Pancreas (tissue), 10 donors: ENCODE measurements at places on chromosomes 7 and 10. TPM values are rescaled to one million over a fixed set of nuclear protein-coding genes. Genes with fewer than 3 reads are reported as not detected.

DNA sequence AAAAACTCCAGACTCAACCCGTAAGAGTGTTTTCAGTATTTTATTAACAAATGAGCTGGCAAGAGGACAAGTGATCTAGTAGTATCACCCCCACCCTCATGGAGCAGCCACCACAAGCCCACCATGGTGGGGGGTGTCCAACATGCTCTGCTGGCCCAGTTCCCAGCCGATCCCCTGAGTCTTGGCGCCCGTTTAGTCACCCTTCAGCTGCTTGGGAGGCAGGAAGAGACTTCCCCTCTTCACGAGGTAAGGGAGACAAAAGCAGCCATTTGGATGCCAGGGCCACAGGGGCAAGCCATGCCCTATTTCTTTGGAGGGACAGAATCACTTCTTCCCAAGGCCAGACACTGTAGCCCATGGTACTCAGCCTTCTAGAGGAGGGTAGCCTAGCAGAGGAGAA is 54.1 kb downstream of the NOD1 start:
- no peak for DNase-seq
- H3K4me3 ChIP-seq = no peak overlapping the region
- H3K27me3 ChIP-seq = no peaks in the 10 kb centered on the region

DNA sequence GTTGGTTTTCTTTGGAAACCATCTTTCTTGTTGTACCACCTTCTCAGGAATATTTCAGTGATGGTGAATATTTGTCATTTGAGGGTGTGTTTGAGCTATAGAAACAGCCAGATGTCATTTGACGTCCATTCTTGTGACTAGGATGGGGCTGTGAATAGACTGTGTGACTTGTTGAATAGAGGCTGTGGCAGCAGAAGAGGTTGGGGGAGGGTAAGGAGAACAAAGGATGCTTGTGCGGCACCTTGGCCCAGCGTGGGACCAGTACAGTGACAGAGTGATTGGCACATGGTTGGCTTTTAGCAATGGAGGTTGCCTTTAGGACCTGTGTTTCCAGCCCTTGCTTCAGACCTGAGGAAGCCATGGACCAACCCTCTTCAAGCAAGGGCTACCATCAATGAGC is 11.3 kb downstream of the DMBT1 start:
- no peak overlapping the region for H3K4me3 ChIP-seq
- no peak for DNase-seq
- H3K4me1 ChIP-seq = no peaks in the 10 kb centered on the region
- H3K27me3 ChIP-seq = no peaks in the 10 kb centered on the region
- H3K36me3 ChIP-seq = no peaks in the 10 kb centered on the region
- no peak overlapping the region for H3K27ac ChIP-seq

DNA sequence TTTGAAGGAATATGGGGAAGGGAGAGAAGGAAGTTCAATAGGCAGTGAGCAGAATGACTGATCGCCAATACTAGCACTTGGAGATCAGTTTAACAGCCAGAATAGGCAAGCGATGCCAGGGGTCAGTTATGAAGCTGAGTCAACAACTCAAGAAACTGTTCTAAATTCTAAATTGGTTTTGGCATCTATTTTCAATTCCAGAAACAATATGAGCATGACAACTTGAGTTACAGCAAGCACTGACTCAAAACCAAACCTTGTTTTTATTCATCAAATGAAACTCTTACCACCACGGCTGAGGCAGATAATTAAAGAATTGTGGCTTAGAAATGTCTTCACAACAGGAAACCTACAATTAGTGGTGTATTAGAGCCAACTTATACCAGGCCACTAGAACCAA is 180.5 kb upstream of the ASAH2 start:
- no peak overlapping the region for H3K27ac ChIP-seq
- H3K4me1 ChIP-seq = no peaks in the 10 kb centered on the region
- no peaks in the 10 kb centered on the region for H3K36me3 ChIP-seq
- DNase-seq = no peak
- H3K27me3 ChIP-seq = no peaks in the 10 kb centered on the region

- H3K4me1 ChIP-seq = peaks cover 6% of the 10 kb centered on the region
- no peak for DNase-seq
- H3K27ac ChIP-seq = no peak overlapping the region
- no peaks in the 10 kb centered on the region for H3K36me3 ChIP-seq
- H3K4me3 ChIP-seq = no peak overlapping the region
- no peaks in the 10 kb centered on the region for H3K27me3 ChIP-seq
Observed at GRCh38 chr10:75639736-75640135, 208.3 kb downstream of the LRMDA start.

DNA sequence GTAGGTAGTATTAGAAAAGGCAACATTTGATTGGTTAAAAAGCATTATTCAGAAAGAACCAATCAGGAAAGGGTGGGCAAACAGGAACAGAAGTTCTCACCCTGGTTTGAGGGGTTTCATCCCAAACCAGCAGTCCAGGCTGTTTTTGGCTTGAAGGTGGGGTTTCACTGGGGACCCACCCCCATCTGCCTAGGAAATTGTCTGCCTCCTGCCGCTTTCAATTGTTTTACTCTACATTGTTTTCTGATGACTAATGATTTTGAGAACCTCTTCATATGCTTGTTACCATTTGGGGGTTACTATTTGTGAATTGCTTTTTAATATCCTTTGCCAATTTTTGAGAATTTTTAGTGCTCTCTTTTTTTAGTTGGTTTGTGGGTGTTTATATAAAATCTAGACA is 3.3 kb upstream of the PCBD1 start:
- no peaks in the 10 kb centered on the region for H3K36me3 ChIP-seq
- no peak overlapping the region for H3K27ac ChIP-seq
- peaks cover 14% of the 10 kb centered on the region for H3K4me1 ChIP-seq

- H3K4me3 ChIP-seq = no peak overlapping the region
- no peaks in the 10 kb centered on the region for H3K4me1 ChIP-seq
- H3K36me3 ChIP-seq = no peaks in the 10 kb centered on the region
- no peaks in the 10 kb centered on the region for H3K27me3 ChIP-seq
Observed at GRCh38 chr7:157795199-157795598, 458.4 kb downstream of the DNAJB6 start.

The BLNK gene
- 12.6 TPM for total RNA-seq

DNA sequence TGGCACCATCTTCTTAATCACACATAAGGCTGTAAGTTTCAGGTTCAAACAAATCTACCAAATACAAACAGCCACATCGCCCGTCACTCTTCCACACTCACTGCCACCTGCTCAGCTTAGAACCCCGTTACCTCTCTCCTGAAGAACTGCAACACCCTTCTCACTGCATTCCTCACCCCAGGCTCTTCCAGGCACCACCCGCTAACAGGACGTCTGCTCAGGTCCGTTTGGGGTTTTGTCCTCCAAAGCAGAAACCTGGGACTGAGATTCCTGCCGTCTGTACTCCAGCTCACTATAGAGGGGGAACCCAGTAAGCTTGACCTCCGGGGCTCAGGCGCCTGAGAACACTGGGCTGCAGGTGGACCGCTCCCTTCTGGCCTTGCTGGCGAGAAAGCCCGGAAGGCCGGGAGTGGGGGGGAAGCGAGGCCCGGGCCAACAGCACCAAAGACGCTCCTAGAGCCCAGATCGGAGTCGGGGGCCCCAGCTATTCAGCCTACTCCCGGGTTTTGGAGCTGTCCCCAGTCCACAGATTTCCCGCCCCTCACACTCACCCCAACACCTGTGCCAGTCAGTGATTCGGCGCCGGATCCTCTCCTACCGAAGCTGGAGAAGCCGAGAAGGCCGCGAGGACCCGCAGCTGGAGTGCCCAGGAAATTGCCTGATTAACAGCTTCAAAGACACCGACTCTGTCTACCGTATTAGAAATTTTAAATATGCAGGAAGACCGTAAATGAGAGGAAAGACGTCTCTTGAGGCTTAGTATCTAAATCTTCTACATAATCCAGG is at the start of gene AP3M1:
Gene AP3M1 (minus strand): TSS at position 625 of the 786 bp plus-strand sequence. CDS start 12,449 bp downstream, outside the sequence.
- H3K36me3 ChIP-seq = no peaks in the 10 kb centered on the region
- no peaks in the 10 kb centered on the region for H3K27me3 ChIP-seq
- H3K4me1 ChIP-seq = peaks cover 19% of the 10 kb centered on the region

GRCh38 chr7:75920431-75921161 is 5.6 kb downstream of the POR start:
- H3K27me3 ChIP-seq = no peaks in the 10 kb centered on the region
- no peaks in the 10 kb centered on the region for H3K4me1 ChIP-seq
- DNase-seq = no peak
- no peak overlapping the region for H3K4me3 ChIP-seq

DNA sequence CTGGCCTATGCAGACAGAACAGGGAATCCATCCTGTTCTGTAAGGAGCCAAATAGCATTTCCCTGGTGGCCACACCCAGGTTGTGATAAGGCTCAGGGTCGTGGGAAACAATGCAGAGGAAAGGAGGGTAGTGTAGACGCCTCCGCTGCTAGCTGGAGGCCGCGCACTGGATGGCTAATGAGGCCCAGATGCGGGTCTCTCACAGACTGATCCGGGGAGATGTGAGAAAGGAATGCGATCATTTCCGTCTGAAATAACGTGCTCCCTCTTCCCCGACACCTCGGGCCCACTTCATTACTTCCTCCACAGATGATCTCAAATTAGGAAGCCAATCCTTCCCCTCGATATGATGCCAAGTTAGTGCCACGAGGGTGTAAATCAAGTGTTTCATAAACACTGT is 203.3 kb downstream of the TAX1BP1 start:
- H3K4me3 ChIP-seq = no peak overlapping the region
- no peak for DNase-seq
- H3K4me1 ChIP-seq = no peaks in the 10 kb centered on the region
- H3K36me3 ChIP-seq = no peaks in the 10 kb centered on the region
- no peaks in the 10 kb centered on the region for H3K27me3 ChIP-seq

- no peaks in the 10 kb centered on the region for H3K27me3 ChIP-seq
- H3K4me3 ChIP-seq = no peak overlapping the region
- no peak for DNase-seq
- H3K36me3 ChIP-seq = peaks cover 7% of the 10 kb centered on the region
- H3K4me1 ChIP-seq = no peaks in the 10 kb centered on the region
Observed at GRCh38 chr10:69382382-69383117, 34.2 kb downstream of the TACR2 start.

DNA sequence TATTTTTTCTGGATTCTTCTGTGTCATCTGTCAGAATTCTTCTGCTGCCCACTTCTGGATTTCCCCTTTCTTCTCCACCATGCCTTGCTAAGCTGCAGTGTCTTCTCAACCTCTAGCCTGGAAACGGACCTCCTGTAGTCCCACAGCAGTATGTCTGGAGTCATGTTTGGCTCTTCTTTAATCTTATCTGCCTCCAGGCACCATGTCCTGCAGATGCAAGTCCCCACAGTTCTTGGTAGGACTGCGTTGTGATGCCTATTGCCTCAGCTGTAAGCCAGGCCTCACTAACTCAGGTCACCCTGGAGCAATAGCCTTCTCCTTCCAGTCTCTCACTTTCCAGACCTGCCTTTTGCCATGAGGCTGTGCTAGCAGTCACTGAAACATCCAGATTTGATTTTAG is 268.3 kb downstream of the POM121L12 start:
- no peak for DNase-seq
- no peaks in the 10 kb centered on the region for H3K4me1 ChIP-seq
- no peaks in the 10 kb centered on the region for H3K27me3 ChIP-seq
- H3K4me3 ChIP-seq = no peak overlapping the region
- H3K36me3 ChIP-seq = no peaks in the 10 kb centered on the region
- no peak overlapping the region for H3K27ac ChIP-seq

DNA sequence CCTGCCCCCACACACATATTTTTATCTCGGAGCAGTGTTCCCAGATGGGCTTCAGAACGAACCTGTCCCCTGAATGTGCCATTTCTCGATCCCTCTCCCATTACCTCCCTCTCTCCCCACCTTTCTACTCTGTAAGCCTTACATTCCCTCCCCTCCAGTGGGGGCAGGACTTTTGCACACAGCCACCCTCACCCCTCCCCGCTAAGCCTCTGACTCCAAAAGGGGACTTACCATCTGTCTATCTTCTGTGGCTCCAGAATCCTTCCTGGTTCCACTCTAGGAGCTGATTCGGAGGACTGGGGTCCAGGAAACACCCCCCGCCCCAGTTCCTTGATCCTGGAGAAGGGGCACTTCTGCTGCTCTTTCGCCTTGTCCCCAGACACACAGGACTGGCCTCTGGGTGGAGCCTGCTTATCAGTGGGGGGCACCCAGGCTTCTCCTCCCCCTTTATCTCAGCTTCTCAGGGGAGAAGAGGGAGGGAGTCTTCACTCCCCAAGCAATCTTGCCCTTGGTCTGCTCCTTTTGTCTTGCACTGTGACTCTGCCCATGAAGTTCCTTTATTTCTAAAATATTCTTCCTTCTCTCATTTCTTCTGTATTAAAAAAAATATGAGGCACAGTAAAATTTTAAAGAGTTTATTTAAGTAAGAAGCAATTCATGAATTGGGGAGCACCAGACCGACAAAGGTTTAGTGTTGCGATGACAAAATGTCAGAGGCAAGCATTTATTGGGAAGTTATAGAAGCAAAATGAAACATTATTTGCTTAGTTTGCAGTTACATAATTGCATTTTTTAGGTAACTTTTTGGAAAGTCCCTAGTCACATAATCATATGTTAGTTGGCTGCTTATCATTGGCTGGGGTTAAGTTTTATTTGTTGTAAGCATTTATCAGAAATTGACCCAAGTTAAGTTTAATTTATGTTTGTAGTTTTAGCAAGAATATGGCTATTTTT is at the start of gene KEL:
Gene KEL (minus strand): TSS at position 391 of the 954 bp plus-strand sequence. CDS start 157 bp downstream, at position 234.
- no peak for DNase-seq
- H3K27me3 ChIP-seq = no peaks in the 10 kb centered on the region
- no peaks in the 10 kb centered on the region for H3K36me3 ChIP-seq
- H3K27ac ChIP-seq = no peak within 1 kb of the TSS
- H3K4me3 ChIP-seq = no peak within 1 kb of the TSS

DNA sequence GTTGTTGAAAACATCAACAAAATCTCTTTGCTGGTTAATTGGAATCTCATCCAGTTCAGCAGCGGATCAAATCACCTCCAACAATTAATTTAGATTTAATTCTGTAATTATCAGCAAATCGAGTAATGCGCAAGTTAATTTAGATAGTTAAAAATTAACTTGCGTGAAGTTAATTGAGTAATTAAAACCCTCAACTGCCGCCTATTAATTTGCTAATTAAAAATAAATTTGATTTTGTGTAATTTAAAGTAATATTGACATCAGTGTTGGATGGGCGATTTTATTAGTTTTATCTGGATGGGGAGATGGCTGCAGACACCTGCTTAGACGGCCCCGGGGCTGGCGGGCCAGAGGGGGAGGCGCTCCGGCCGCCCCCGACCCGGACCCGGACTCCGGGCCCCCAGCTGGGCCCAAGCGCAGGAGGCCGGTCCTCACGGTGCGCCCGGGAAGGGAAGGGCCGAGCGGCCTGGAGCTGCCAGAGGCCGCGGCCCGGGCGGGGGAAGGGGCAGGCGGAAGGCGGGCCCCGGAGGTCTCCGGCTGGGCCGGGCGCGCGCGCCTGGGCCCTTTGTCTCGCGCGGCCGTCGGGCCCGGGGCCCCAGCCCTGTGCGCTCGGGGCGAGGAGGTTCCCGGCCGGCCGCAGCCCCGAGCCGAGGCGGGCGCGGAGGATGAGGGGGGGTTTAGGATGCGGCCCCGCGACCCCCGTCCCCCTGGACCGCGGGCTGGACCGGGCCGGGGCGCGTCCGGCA is 3.3 kb upstream of the UNCX start:
- H3K4me3 ChIP-seq = no peak overlapping the region
- no peaks in the 10 kb centered on the region for H3K36me3 ChIP-seq
- peaks cover 55% of the 10 kb centered on the region for H3K27me3 ChIP-seq
- H3K4me1 ChIP-seq = no peaks in the 10 kb centered on the region
- no peak overlapping the region for H3K27ac ChIP-seq
- DNase-seq = no peak

The PLEKHS1 gene
- total RNA-seq = 16.1 TPM

- no peaks in the 10 kb centered on the region for H3K27me3 ChIP-seq
- no peak overlapping the region for H3K27ac ChIP-seq
- no peaks in the 10 kb centered on the region for H3K4me1 ChIP-seq
Observed at GRCh38 chr7:33809228-33809627, 96.1 kb upstream of the BMPER start.

The TSPAN33 gene
- 19.2 TPM for total RNA-seq

The PNLIP gene
- 39,320 TPM for total RNA-seq

GRCh38 chr10:6619660-6620059 is 39.6 kb upstream of the PRKCQ start:
- no peaks in the 10 kb centered on the region for H3K36me3 ChIP-seq
- no peak for DNase-seq
- no peak overlapping the region for H3K4me3 ChIP-seq
- H3K27ac ChIP-seq = no peak overlapping the region
- no peaks in the 10 kb centered on the region for H3K27me3 ChIP-seq
